ENCODE measurements at places on chromosomes 12 and 14. TPM values are rescaled to one million over a fixed set of nuclear protein-coding genes. Genes with fewer than 3 reads are reported as not detected.

DNA sequence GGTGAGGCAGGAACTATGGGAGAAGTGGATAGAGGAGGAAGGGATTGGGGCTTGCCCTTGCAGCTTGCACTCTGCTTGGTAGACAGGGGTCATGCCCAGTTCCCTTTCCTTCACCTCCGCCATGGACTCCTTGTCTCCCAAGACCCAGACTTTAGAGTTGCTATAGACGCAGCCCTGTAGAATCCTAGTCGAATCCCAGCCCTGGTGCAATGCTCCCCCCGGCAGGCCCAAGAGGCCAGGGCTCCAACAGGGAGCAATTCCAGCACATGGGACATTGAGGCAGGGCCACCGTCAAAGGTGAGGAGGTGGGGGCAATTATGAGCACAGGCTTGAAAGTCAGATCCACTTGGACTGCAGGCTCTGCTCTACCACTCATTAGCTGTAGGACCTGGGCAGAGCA is 29.5 kb upstream of the BCDIN3D start:
- DNase-seq, result no peak

DNA sequence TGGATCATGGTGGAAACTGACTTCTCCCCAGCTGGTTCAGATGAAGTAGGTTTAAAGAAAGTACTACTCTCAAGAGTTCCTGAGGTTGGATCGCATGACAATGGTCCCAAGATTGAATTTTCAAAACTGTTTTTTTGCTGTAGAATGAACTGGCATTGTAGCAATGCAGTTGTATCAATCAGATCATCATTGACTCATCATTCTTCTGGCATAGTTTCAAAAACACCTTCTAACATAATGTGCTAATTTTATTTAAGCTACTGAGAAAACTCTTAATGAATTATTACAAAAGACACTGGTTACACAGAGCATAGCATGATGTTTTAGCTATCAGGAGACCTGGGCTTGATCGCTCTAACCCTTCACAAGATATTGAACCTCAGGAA is 384.5 kb upstream of the DCN start:
- no peak for DNase-seq

- DNase-seq, result no peak
Measured at GRCh38 chr12:51970904-51971646, 19.6 kb downstream of the ACVR1B start.

GRCh38 chr12:89765959-89766824 is 57.6 kb upstream of the ATP2B1 start:
- no peak for DNase-seq

- DNase-seq, result no peak
Measured at GRCh38 chr14:73223049-73223448, 14.3 kb upstream of the PAPLN start.

DNA sequence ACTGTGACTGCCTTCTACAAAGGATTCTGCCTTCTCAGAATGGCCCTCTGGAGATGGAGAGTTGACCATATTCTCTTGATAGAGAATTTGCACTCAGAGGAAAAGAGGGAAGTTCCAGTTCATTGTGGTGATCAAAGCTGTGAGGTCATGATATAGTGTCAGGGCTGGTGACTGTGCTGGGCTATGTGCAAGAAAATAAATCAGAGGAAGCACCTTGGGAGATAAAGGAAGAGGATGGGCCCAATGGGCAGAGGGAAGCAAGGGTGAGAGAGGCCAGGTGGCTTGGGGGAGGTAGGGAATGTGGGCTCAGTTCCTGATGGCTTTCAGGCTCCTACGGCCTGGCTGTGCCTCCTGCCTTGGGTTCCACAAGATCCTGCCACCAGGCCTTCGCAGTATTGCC is 145.8 kb downstream of the SLC8A3 start:
- DNase-seq, result no peak

GRCh38 chr12:117853600-117853999 is 115.2 kb downstream of the KSR2 start:
- DNase-seq, result peak; percentile 8

DNA sequence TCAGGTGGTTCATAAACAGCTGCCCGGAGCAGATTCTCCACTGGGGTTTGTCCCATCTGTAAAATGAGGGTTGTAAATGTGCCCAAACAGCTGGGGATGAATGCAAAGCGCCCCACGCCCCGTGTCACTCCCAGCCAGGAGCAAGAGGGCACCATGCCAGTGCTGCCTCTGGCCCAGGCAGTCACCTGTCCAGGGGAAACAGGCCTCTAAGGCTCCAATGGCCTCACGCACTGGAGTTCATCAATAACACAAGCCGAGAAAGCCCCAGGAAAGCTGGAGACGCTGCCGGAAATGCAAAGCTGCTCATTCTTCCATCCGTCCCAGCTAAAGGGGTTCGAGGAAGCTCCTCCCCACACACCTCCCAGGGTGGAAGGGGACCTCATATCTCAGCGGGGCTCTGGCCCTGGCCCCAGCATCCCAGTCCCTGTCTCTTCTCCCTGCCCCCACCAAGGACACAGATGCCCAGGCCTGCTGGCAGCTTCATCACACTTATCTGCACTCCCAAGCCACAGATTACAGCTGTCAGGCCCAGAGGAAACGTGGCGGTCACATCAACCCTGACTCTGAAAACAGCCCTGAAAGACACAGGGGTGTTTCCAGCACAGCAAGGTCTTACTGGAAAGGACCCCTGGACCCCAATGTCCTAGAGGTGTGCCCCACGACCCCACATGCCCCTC is 21.5 kb downstream of the SCARB1 start:
- no peak for DNase-seq

- no peak for DNase-seq
Measured at GRCh38 chr12:45833401-45833800, 103.9 kb downstream of the ARID2 start.

Gene KRT6C
- not detected for total RNA-seq

Gene ALDH1L2
- 13.8 TPM for total RNA-seq

Gene RFLNA
- 1.7 TPM for total RNA-seq

Gene GPR132
- not detected for total RNA-seq

Gene MAP1LC3B2
- total RNA-seq, result 0.48 TPM

All from RPMI7951 (cell line).